Activated T-cell treated with anti-CD3 and anti-CD28 coated beads, Interleukin-2, amount 50 U/mL, for 24 hours (primary cell): ENCODE measurements at places on chromosomes 6 and 20.

GRCh38 chr6:151389618-151390275, 1.6 kb downstream of the ZBTB2 start:
- no peak for DNase-seq

DNA sequence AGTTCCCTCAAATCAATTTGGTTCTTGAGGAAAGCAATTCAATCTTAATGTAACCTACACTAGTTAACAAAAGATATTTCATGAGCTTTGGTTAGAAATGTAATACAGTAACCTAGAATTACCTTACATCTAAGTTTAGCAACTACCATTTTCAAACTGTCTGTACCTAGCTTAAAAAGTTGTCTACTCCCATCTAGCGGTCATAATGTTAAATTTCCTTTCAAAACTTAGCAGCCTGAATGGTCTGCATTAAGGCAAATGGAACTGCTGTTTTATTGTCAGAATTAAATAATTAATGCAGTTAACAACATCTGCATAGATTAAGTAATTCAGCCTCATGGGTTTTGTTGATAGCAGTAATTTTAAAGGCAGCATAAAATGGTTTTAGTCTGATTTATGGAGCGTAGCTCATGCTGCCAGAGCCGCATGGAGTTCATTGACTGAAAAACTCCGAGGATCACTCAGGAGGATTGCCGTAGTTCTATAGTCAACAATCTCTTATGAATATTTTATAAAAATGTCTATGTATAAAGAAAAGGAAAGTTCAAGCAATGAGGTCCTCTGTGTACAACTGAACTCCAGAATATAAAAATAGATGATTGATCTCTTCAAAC, 485.4 kb upstream of the MANEA start:
- no peak for DNase-seq

DNA sequence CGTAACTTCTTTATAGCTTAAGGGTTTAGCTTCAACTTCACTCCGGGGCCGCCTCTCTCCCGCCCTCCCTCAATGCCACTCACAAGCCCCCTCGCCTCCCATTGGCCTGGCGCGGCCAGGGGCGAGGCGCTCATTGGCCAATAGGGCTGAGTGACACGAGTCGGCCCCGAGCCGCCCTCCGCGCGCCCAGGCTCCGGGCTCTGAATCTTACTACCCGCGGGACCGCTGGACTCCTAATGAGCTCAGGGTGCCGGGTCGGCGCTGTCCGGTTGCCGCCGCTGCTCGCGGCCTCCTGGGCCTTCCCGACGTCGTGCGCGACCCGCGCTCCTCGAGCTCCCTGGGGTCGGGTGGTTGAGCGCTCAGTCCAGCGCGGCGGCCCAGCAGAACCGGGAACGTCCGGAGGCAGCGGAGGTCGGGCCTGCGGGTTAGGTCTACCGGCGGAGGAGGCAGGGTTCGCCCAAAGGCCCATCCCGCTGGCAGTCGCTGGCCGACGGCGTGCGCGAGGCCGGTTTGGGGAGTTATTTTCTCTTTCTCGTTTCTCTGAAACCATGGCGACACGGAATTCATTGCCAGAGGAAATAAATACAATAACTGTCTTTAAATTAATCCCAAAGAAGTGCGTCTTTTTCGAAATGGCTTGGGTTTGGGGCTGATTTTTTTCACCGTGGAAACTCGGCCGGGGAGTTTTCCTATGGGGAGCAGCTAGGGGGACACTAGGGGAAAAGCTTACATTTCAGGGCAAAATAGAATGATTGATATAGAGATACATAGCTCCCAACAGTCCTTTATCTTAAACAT, at the start of gene SIM1:
SIM1 (minus strand) TSS at position 19 of the 798 bp plus-strand sequence. CDS start 1,453 bp downstream, outside the sequence.
- DNase-seq, result no peak

GRCh38 chr6:33856031-33856590, 52.3 kb upstream of the MLN start:
- DNase-seq, result no peak

DNA sequence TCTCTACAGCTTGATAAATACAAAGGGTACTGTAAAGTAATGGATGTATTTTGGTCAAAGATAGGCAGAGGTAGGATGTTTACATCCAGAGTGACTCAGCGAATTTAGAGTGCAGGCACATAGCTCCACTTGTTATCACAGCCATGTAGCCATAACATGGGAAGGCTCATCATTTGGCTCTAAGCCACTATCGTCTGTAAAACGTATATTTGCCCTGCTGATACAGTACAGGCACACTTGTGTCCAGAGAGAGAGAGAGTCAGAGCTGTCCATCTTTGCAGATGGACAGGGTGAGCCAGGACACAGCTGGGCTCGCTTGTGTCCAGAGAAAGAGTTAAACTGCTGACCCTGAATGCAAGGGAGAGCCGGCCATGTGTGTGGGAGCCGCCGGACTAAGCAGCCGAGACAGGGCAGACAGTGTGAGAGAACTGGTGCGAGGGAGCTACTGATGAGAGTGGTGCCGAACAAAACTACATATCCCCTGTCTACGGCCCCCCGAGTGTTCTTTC, 619.0 kb downstream of the DOK5 start:
- no peak for DNase-seq

DNA sequence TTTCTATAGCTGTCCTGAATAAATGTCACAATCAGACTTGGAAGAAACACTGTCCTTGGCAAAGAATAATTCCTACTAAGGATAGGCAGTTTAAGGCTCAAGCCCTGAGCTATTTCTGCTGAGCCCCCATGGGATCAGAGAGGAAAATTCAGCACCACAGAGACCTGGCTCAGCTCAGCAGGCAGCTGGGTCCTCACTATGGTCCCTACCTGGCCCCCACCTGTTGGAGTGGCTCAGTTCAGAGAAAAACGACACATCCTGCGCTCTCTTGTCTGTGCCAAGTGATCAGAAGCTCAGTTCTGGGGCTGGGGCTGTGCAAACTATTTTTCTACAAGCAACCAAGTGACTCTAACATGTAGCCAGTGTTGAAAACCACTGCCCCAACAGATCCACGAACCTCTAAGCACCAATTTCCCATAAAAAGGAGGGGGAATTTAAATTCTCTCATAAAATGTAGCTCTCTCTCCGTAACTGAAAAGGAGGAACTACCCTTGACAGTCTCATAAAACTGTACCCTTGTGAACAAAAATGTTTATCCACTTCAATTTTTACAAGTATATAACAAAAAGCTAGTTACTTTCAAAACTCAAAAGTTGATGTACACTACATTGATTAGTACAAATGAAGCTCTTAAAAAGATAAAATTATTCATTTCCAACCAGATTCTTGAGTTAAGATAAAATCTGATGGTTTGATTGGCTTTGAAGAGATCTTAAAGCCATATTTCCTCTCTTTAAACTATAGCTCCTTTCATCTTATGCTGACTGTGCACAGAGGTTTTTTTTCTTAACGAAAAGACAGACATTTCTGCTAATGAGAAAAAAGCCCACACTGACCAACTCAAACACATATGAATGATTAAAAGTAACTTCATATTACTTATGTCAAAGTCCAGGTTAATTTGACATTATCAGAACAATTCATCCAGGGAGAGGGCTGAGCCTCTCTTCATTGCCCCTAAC, 52.0 kb downstream of the KIF13A start:
- DNase-seq, result no peak

DNA sequence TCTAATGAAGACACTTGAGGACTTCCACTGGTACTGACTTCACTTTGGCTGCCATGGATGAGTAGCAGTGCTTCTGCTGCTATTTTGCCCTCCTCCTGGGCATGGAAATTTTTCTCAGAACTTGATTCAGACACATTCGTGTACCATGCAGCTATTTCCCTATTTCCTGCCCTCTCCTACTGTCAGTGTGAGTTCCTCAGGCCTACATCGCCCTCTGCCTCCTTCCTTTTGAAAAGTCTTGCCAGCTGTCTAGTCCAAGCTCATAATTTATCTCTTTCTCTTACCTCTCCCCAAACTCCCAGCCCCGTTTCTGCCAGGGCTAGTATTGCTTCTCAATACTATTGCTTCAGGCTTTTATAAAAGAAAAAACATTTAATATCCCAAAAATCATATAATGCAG, 470.2 kb downstream of the ADGRB3 start:
- DNase-seq, result no peak

DNA sequence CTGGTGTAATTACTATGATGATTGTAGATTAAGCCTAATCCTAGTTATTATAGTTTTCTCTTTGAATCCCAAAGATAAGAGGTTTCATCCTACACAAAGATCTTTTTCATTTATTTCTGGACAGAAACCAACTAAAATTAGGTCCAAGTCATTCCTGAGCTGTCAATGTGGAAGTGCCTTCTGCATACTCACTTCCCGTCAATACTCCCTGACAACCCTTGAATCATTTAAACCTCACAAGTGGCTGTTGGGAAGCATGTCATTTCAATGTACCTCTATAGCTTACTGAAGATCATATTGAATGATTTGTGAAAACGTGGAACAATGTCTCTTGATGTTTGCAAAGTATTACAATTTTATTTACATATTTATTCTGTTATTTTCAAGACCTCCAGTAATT, 274.1 kb downstream of the HACE1 start:
- no peak for DNase-seq

DNA sequence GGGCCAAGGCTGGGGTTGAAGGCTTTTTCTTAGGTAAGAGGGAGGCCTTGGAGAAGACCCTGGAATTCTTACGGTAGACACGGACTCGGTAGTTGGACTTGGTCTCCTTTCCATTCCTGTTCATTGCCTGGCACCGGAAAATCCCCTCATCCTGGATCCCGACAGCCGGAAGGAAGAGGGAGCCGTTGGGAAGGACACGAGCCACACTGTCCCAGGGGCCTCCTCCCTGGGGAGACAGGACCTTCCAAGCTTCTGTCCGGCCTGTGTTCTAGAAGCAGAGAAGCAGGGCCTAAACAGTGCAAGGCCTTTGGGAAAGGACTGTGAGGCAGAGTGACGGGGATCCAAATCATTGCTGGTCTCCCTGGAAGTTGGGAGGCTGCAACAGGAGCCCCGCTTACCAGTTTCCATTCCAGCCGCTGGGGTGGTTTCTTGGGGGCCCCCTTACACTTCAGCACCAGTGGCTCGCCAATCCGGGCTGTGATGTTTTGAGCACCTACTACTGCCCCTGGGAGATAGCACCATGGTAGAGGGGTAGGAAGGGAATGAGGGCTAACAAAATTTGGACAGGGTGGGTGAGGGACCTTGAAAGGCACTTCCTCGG, 470 bp downstream of the AGER start:
- DNase-seq, result no peak

GRCh38 chr20:14879839-14880238, 542.4 kb upstream of the FLRT3 start:
- no peak for DNase-seq

DNA sequence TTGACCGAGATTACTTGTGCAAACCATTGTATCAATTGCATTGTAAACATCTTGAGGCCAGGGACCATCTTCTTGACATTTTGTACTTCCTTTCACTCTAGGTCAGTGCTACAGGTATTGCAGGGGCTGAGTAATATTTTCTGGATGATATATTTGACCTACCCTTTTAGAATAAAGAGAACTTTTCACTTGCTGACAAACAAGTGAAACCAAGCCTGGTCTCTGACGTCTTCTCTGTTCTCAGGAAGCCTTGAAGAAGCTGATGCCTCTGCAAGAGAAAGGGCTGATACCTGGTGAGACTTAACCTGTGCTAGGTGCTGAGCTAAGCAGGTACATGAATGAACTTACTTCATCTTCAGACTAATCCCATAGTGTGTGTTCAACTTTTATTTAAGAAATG, 60.5 kb upstream of the GGTLC1 start:
- no peak for DNase-seq

- no peak for DNase-seq
Observed at GRCh38 chr6:15257357-15258132, 11.7 kb downstream of the JARID2 start.

DNA sequence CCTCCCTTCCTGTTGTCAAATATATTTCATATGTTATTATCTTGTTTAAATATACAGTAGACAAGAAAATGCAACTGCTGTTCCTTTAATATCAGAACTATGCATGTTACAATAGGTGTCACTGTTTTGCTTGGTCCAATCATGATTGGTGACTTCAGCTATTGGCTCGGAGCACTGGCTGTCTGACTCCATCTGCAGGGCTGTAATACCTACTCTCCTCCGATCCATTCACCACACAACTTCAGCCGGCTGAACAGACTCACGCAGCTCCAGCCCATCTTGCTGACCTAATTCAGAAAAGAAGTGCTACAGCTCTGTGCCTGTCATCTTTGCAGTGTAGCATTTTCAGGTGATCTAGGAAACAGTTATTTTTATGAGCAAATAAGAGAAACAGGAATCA, at the start of gene BTBD3:
BTBD3 (plus strand) TSS at position 231 of the 400 bp plus-strand sequence. CDS start 383 bp downstream, outside the sequence.
- DNase-seq, result no peak

- no peak for DNase-seq
Observed at GRCh38 chr6:1029141-1029540, 282.8 kb upstream of the FOXQ1 start.

GRCh38 chr20:49669601-49670189, 44.0 kb downstream of the B4GALT5 start:
- no peak for DNase-seq

DNA sequence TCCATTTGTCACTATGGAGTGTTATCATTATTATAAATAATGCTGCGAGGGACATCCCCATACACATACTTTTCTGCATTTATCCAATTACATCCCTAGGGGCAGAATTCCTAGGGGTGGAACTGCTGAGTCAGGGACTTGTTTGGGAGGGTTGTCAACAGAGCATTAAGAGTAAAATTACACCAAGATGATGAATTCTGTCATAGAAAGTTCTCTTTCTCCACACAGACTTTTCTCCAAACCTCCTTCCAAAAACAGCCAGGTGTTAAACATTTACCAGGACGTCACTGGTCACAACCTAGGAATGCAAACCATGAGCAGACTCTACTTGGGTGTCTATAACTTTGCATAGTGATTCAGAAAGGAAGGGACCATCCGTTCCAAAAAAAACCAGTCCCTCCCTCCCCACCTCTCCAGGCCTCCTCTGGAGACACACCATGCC, 95.5 kb downstream of the PRND start:
- DNase-seq, result no peak

DNA sequence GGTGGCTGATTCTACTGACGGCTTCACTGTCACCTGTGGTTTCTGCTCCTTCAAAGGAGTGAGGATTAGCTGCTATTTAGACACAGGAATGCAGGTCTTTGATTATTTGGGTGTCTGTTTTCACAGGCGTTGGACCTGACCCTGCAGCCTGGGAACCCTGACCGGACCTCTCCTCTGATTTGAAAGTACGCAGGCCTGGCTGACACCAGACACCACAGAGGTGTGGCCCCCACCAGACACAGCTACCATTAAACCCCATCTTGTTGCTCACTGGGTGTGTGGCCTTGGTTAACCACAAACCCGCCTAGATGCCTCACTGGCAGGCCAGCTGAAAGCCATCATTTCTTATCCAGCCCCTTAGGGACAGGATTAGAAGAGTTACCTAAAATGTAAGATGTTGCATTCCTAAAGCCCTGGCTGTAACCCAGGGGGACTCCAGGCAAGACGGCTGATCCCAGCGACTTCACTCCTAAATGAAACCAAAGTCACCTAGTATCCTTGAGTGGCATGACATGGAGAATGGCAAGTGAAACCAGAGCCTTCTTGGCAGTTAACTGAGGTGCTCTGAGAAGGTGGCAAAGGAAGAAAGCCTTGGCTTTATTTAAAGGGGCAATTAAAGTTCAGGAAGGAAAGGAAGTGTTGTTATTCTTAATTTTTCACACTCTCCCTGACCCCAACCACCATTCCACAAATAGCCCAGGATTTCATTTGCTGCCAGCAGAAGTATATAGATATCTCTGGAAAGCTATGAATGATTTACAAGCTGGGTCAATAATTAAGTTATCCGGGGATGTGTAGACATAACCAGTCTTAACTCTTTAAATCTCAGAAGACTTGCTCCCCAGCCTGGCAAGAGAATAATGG, 169.9 kb downstream of the QRSL1 start:
- no peak for DNase-seq
